Dorsolateral prefrontal cortex (tissue), 122 donors: ENCODE measurements at places on chromosomes 5 and 9.

GRCh38 chr9:96604004-96604319, 15.7 kb downstream of the CDC14B start:
- DNase-seq = no peak

GRCh38 chr5:168578006-168578405, 1.2 kb downstream of the PANK3 start:
- no peak for DNase-seq

DNA sequence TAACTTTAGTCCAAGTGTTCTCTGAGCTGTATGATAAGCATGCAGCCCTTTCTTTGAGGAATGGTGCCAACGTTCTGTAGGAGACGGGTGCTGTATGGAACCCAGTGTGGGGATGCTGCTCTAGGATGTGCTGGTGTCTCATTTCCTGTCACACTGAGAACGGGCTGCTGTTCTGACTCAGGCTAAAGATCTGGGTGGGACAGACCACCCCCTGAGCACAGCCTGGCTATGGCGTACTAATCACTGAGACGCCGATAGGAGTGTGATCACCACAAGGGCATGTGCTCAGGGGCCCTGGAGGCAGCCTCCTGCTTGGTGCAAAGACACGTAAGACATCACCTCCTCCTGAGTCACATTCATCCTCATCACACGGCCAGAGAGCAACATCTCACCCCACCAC, 240.4 kb downstream of the IRX2 start:
- no peak for DNase-seq

DNA sequence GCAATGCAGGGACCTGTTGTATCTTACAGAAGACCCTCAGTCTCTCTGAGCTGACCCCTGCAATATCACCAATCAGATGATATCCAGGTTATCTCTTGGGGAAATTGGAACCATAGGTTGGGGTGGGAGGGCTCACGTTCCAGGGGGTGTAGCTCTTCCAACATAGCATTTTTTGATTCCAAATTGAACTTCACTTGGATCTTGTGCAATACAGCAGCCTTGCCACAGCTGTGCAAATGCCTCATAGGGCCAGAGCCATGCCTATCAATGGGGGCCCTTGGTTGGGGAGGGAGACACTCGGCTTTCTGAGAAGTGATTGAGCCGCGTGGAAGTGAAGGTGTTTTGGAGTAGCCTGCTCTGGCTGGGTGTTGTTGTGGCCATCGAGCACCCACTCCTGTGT, 117.2 kb upstream of the PITX1 start:
- DNase-seq = no peak

- no peak for DNase-seq
These were observed at the start of gene IFNA17 for GRCh38 chr9:21228122-21228521. IFNA17 (minus strand) TSS chr9:21228222; CDS start chr9:21228173, 49 bp downstream.

DNA sequence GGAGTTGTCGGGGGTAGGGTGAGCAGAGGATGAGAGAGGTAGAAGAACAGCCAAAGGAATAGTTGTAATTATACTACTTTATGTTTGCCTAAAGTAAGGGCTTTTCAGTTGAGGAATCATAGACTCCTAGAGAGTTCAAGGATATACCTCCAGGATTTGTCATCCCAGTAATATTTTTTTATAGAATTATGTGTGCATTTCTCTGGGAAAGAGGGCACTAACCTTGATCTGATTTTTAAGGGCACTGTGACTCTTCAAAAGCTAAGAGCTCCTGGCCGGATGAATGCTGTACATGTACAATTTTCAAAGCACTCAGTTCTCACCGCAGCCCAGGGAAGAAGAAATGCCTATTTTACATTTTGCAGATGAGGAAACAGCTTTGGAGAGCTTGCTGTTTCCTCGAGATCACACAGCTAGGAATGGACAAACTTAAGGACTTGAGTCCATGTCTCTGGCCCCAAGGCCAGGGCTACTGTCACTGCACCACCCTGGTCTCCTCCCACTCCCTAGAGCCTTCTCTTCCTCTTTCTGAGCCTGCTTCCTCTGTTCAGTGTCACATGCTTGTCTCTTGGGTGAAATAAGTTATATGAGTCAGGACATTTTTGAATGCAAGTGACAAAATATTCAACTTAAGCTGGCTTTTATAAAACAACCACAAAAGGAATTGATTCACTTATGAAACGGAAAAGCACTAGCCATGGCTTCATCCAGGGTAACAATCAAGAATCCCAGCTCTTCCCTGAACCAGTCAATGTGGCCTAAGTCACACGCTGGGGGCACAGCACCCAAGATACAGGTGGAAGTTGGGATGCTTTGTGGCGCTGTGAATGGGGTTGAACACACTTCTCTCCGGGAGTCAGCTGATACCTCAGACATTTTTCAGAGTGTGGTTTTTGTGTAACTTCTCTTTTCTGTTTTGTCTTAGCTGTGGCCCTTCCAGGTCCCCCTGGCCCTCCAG, 45.7 kb upstream of the TGFBR1 start:
- no peak for DNase-seq

DNA sequence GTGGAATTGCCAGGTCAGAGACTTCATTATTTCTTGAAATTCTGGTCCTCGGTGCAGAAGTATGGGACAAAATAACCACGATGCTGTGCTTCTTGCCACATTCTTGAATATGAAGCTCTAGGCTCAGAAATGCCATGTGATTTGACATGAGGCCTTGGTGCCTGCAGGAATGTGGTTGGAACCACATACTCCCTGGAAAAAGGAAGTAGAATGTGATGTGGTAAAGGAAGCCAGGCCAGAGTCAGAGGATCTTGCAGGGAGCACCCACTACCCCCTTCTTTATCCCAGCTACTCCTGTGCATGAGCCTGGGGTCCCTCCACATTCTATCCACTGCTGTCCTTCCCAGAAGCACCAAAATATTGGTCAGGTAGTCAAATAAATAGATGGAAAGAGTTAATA, 80.9 kb downstream of the FOXD1 start:
- no peak for DNase-seq

- DNase-seq = no peak
These were observed 40.1 kb downstream of the DCAF10 start for GRCh38 chr9:37840560-37841194.

GRCh38 chr5:179457612-179458011, 92.7 kb upstream of the RUFY1 start:
- no peak for DNase-seq

DNA sequence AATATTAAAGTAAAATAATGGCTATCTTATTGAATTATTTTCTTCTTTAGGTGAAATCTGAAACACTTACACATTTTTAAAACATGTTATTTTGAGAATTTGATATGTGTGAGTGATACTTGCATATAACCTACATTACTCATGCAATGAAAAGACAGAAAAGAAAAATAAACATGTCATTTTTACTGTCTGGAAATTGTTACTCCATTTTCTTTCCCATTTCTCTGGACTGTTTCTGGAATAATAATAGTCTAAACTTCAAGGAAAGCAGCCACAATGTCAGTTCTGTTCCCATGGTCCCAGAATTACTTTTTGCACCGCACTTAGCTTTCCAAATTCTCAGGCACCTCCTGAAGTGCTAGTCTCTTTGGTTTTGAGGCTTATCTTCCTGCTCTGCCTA, 145.5 kb downstream of the PRR16 start:
- DNase-seq = no peak

- DNase-seq = no peak
These were observed 812.0 kb upstream of the ZNF608 start for GRCh38 chr5:125558466-125558865.

DNA sequence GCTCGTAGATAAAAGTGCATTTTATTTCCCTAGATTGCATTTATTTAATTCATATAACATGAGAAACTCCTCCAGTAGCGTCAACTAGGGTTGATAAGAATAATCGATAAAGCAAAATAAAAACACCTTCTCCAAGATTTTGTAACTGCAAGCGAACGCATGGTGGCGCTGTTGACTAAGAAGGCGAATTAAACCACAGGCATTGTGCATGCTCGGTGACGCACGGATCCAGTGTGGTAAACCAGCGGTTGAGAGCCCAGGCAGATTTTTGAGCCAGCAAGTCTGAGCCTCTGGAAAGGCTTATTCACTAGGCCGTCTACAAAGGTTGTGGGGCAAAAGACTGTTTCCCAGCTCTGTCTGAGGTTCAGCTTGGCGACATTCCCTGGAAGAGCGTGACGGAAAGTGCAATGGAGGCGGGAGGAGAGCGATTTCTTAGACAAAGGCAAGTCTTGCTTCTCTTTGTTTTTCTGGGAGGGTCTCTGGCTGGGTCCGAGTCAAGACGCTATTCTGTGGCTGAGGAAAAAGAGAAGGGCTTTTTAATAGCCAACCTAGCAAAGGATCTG, at the start of gene PCDHB3:
TSS of gene PCDHB3 (plus strand) at position 231 of the 563 bp plus-strand sequence. CDS start at position 408, 177 bp downstream.
- no peak for DNase-seq

- peak; percentile 63 for DNase-seq
These were observed 54.4 kb downstream of the GNAQ start for GRCh38 chr9:77977210-77977611.

GRCh38 chr5:79754865-79755555, 65.4 kb downstream of the CMYA5 start:
- DNase-seq = no peak

GRCh38 chr5:141272906-141273305, 27.7 kb downstream of the PCDHB15 start:
- DNase-seq = no peak

- DNase-seq = no peak
These were observed 97.6 kb upstream of the CTSL start for GRCh38 chr9:87628346-87628745.

DNA sequence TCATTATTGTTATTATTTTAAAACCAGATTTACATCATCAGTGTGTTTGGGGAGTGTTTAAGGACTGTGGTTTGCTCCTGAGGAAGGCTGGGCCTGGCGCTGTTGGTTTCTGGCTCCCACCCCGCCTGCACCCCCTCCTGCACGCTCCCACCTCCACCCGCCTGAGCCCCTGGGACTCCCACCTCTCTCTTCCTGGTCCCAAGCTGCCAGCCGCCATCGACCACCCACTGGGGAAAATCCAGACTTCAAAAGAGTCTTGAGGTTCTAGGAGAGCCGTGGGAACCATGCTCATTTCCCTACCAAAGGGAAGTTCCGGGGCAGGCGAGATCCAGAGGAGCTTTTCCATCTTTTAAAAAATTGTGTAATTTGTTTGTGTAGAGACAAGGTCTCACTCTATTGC, 35.0 kb upstream of the FUBP3 start:
- no peak for DNase-seq

DNA sequence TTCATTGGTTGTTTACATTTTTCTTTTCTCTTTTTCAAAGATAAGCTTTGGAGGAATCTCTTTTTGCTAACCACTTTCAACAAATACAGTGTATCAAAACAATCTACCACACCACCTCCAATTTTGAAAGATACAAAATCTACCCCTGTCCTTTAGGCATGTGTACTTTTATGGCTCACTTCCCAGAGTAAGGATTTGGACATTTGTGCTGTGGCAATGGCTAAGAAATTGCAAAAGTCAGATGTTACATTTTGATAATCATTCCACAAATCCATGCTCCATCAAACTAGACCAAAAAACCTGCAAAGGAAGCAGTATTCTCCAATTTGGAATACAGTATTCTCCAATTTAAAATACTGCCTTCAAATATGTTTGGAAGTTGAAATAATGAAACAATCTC, 204.9 kb downstream of the MCTP1 start:
- DNase-seq = no peak

DNA sequence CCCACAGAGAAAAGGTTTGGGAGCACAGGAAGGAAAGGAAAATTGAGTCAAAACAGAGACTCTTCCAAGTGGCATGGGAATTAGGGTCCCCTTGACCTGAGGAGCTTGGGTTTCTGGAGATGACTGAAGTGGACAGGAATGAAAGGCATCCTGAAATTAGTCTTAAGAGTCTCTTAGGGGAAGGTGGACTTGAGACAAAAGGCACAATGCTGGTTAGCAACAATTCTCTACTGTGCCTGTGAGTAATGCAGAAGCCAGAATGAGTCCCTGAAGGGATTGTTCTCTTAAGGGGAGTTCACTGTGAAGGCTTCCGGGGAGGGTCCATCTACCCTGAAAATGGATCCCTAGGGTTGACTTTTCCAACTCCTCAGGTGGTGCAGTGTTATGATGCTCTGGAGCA, 58.4 kb upstream of the FOXE1 start:
- no peak for DNase-seq

- no peak for DNase-seq
These were observed 270.4 kb downstream of the NSG2 start for GRCh38 chr5:174315871-174316270.

DNA sequence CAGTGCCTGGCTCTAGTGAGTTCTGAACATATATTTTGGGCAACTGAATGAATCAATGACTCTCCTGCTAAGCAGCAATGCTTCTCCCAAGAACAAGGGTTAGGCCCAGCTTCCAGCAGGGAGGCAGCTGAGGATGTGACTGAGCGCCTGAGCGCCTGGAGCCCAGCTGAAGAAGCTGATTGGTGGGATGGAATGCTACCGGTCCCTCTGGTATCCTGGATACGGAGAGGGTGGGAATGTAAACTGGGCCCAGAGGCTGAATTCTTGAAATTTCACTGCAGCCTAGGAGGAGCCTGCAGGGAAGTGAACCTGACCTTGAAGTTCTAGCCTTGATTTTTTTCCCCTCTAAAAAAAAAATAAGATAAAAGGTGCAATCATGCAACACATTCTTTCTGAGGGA, 43.2 kb downstream of the WWC1 start:
- peak; percentile 74 for DNase-seq

DNA sequence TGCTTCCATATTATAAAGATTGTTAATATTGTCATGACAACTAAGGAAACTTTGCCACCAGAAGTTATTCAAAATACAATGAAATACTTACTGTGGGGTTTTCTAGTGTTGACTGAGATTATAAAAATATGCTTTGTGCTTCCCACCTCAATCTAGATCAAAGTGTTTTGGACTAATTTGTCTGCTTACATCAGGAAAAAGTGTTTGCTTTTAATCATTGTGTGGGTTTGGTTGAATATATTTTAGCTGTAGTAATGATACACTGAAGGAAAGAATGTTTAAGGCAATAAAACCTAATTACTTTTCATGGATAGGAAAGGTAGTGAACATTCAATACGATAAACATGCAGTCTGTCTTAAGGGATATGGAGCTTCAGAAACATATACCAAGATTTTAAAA, 29.8 kb upstream of the MAN2A1 start:
- no peak for DNase-seq

DNA sequence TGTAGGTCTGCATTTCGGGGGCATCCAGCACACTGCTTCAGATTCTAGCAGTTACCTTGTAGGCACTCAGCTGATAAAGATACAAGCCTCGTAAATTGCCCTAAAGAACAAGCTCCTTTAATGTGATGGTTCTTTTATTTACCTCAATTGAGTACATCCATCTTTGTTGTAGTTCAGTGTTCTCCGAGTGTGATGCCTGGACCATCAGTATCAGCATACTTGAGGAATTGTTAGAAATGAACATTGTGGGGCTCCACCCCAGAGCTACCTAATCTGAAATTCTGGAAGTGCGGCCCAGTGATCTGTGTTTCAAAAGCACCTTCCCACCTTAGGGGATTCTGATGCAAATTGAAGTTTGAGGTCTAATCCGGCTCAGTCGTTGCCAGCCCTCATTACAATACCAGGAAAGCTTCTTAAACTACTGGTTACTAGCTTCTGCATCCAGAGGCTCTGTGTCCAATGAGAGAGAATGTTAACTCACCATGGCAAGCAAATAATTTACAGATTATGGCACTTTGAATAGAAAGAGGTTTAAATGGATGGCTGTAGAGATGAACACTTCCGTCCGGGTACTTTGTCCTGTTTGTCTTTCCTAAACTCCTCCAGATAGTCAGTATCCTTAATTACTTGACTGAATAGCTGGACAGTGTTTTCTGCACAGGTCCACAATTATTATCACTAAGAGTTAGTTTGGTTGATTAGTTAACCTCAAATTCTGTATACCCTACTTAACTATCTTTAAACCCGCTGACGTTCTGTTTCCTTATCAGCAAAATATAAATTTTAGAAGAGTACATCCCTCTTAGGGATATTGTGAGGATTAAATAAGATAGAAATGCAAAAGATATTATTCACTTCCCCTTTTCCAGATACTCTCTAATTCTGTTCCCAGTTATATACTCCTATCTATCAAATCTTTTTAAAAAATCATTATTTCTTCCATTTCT, 47.9 kb downstream of the RAI14 start:
- no peak for DNase-seq
